ENCODE measurements at places on chromosomes 16 and 17.

DNA sequence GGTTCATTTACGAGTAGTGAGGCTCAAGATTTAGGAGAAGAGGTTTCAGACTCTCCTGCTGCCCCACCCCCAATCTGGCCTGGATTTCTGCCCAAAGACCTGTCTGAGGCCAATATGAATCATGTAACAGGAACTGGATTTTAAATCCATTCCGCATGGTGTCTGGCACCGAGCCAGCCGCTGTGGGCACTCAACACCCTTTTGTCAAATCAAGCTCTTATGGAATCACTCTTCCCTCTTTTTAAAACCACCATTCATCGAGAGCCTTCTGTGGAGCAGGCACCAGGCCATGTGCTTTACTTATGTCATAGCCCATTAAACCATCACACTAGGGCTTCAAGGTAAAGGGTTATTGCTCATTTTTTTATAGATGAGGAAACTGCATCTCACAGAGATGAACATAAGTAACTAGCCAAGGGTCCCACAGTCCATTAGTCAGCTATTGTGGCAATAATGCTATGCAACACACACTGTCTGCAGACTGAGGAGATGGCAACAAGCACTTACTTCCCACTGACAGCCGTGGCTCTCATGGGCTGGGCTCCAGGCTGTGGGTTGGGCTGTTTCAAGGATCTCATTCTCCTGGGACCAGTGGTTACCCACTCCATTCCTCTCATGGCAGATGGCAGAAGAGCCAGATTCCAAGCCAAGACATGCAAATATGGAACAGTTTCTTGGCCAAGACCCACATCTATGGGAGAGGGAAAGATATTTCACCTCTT lies 93.6 kb downstream of the WSCD1 start:
- DNase-seq: no peak

GRCh38 chr17:64255764-64256163 lies 7.3 kb downstream of the TEX2 start:
- no peak for DNase-seq

GRCh38 chr17:15782866-15783265 lies 50.8 kb downstream of the TBC1D26 start:
- no peak for DNase-seq

GRCh38 chr16:3282103-3282729 lies 1.1 kb upstream of the ZNF263 start:
- DNase-seq: no peak

GRCh38 chr16:23581764-23582163 lies 14.4 kb downstream of the NDUFAB1 start:
- no peak for DNase-seq

DNA sequence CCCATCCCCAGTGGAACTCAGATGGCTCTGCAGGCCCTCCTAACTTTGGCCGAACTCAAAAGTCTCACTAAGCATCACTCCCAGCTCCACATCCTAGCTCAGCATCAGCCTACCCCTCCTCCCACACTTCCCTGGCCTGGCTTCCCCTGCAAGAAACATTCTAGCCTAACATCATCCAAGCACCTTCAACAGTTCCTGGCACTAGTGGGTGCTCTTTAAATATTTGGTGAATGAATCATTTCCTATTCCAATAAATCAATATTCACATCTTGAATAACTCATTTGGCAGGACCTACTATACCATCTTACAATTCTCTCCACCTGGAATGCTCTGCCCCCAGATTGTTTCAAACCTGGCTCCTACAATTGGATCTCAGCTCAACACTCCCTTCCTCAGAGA lies 11.0 kb upstream of the BBS2 start:
- DNase-seq: no peak

GRCh38 chr16:12709807-12710206 lies 93.9 kb downstream of the CPPED1 start:
- DNase-seq: no peak

- no peak for DNase-seq
Measured at GRCh38 chr16:24701521-24701951, 27.9 kb upstream of the TNRC6A start.

Measured in stimulated activated naive CD4-positive, alpha-beta T cell treated with Interleukin-2 at 50 U/mL for 16 hours (primary cell).